ENCODE measurements at places on chromosomes 4 and X.

DNA sequence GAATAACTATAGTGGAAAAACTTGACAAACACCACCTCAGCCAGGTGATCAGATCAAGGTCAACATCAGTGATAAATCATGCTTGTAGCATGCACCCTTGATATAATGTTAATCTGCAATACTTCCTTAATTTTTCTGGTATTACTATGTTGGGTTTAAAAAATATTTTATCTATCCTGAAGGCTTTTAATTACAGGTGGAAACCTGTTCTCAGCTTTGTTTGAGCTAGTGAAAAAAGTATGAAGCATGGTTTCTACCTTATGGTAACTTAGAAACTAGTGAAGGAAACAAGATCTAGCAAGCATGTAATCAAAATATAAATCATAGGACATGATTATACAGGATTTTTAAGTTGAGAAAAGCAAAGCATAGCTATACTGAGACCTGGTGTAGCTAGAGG lies 26.6 kb downstream of the MAOA start:
- DNase-seq: no peak

- no peak for DNase-seq
Measured at GRCh38 chr4:7677799-7678301, 243.1 kb upstream of the PSAPL1 start.

GRCh38 chr4:20723019-20723418 lies 22.8 kb downstream of the PACRGL start:
- DNase-seq: no peak

DNA sequence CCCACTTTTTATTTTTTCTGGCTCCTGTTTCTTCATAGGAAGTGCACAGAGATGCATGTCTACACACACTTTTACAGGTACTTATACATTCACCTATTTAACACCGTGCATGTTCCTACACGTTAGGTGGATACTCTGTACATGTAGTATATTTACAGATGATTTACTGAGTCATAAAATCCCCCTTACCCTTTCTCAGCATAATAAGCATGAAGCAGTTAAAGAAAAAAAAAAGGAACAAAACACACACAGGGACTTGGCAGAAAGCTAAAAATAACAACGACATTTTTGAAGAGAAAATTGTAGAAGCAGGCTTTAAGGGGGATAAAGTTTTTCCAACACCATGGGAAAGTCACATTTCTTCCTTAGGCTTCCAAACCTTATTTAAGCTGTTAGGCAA lies 96.4 kb upstream of the IQCM start:
- no peak for DNase-seq

- DNase-seq: no peak
Measured at GRCh38 chrX:750263-750662, 119.7 kb downstream of the SHOX start.

DNA sequence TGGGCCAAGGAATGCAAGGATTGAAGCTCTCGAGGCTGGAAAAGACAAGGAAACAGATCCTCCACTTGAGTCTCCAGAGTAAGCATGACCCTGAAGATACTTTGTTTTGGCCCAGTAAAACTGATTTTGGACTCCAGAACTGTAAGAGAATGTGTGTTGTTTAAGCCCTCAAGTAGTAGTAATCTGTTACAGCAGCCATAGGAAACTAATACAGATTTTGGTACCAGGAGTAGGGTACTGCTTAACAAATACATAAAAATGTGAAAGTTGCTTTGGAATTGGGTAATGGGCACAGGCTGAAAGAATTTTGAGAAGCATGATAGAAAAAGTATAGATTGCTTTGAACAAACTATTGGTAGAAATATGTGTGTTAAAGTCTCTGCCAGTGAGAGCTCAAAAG lies 17.4 kb upstream of the FRAS1 start:
- DNase-seq: no peak

DNA sequence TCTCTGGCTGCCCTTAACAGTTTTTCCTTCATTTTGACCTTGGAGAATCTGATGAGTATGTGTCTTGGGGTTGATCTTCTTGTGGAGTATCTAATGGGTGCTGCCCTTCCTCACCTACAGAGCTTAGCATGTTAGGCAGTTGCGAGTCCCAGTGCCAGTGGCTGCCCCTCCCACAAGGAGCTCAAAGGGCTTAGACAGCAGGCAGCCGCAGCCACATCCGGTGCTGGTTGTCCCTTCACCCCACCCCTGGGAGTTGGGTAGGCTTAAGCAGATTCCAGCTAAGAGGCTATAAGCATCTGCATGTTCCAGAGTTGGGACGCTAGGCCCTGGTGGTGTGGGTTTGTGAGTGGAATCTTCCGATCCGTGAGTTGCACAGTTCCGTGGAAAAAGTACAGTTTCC lies 322.1 kb upstream of the ARX start:
- DNase-seq: no peak
